Thoracic aorta (tissue), 2 donors: ENCODE measurements at places on chromosomes 3 and 15. TPM values are rescaled to one million over a fixed set of nuclear protein-coding genes. Genes with fewer than 3 reads are reported as not detected.

Gene EFCC1
- total RNA-seq = not detected

DNA sequence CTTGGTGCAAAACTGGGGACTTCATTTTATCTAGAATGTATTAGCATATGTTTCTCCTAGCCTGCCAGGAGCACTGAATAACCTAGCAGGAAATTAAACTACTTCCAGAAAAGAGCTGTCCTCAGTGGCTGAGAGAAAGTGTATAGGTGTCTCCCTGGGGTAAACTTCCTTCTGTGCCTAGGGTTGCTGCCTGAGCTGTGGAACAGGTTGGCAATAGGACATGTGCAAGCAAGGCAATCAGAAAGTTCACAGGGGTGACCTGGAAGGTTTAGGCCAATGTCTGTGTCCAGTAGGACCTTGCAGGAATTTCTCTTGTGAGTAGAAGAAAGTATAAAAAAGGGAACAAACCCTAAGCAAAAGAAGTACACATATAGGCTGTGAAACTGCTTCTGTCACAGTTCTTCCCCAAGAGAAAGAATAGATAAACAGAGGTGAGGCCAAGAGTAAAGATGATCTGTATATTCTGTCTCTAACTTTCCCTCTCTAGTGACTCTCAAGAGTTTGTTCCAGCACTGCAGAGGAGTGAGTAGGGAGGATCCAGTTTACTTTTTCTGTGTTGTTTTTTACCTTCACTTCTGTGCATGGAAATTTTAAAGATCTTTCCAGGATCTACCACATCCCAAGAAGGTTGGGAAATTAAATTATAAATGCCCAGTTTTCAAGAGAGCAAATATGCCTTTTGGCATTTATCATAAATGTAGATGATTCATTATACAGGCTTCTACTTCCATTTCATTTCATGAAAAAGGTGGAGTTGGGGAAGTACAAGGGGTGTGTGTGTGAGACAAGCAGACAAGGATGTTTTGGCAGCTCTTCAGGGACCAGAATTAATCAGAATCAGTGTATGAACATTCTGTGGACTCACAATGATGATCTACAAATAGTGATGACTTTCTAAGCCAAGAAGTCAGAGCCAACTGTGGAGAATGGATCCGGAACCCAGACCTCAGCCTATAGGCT lies 155.2 kb downstream of the RBPMS2 start:
- no peak for DNase-seq

DNA sequence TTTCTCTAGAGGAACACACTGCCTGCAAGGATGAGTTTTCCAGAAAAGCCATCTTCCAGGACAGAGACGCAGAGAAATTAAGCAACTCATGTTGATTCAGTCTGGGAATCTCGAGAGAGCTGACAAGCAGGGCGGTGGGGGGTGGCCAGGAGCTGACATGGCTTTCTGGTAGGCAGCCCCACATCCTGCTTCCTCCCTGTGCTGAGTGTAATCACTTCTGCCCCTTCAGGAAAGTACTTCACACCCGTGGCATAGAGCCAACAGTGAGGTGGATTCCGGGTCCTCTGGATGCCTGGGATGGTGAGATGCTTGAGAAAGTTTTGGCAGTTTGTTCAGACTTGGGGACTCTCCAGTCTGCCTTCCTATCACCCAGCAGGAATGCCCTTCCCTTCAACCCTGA lies 221.1 kb downstream of the SLCO3A1 start:
- peak; percentile 19 for DNase-seq

Gene ZBED2
- not detected for total RNA-seq

Gene UBAP1L
- 11.0 TPM for total RNA-seq

GRCh38 chr3:171972871-171973348 lies 66.5 kb upstream of the FNDC3B start:
- no peak for DNase-seq

DNA sequence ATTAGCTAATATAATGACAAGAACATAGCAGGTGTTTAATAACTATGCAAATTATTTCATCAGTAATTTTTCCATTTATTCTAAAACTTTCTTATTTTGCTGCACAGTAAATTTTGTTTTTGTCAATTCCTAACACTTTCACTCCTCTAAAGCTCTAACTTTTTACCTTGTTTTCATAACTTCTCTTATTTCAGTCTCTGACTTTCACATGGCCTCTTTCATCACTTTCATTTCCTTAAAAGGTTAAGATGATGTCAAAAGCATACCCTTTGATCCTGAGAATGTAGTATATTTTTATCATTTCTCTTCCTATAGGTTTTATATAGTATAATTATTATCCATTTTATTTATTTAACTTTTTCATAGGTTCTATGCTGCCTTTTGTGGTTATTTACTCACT lies 1325.8 kb upstream of the ALCAM start:
- no peak for DNase-seq
